ENCODE measurements at places on chromosomes 6 and 20.

DNA sequence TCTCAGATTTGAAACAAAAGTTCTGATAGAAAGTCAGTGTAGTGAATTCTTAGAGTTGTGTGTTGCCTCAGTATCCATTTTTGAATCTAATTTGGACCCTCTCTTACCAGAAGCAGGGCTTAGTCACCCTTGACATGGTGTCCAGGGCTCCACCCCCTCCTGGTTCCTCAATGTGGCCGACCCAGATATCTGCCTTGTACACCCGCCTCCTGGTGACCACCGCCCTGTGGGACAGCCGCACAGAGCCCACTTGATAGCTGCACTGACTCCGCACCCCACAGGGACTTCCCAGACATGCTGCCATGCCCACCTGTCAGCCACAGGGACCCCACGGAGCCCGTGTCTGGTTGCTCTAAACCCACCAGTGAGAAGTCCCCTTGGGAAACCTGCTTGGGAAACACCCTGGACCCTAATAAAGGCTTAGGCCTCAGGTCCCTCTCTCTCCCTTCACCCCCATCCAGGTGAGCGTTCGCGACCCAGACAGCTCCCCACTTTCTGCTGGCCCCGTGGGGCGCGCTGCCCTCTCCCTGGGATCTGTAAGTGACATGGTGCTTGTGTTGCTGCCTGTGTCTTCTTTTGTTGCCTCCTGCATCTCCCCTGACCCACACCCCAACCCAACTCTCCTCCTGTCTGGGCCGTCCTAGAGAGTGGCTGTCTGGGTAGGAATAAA is 47.2 kb upstream of the SYNDIG1 start:
- no peak for DNase-seq

DNA sequence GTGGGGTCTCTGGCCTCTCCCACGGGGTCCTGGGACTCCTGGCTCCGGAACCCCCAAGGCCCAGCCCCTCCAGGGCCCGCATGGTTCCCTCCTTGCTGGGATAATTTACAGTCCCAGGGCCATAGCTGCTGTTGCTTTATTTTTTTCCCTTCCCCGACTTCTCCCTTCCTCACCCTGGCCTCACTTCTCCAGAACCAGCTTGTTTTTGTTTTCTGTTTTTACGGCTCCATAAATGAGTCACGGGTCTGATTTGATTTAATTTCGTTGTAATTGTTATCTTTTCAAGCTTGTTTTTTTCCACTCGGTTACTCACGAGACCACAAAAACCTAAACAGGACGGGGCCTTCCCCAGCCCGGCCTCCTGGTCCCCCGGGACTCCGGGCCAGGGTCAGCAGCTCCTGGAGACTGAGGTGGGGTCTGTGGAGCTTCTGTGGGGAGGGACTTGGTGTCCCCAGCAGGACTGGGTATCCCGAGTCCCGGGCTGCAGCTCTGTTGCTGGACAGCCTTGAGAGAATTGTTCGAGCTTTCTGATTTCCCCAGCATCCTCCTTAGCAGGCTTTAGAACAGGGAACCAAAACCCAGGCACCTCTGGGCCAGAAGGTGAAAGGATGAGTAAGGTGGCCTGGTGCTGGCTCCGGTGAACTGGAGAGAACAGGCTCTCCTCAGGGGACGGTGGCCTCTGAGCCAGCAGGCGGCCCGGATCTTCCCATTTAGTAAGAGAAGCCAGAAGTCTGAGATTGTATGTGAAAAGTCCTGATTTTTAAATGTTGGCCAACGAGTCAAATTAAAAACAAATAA is 94.9 kb downstream of the CEBPB start:
- peak; percentile 27 for DNase-seq

DNA sequence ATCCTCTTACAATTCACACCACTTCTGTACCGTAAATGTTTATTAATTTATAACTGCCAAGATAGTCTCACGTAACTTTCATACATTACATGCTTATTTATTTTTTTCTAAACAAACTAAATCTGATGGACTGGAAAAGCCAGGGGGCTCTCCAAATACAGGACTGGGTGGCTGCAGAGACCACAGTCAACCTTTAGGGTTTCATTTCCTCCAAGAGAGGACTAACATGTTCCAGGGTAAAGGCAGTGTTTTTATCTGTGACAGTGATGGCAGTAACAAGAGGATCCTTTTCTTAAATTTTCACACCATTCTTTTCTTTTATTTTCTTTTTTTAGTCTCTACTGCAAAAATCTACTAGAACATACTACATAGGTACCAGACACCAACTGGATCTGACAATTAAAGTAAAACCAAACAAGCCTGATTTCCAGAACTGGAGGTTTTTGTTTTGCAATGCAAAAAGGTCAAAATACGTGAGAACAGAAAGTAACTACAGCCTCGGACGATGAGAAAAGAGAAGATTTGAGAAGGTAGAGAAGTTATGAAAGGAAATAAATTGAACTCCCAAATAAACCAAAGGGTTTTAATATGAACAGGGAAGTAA is 1.2 kb downstream of the LMBRD1 start:
- no peak for DNase-seq

DNA sequence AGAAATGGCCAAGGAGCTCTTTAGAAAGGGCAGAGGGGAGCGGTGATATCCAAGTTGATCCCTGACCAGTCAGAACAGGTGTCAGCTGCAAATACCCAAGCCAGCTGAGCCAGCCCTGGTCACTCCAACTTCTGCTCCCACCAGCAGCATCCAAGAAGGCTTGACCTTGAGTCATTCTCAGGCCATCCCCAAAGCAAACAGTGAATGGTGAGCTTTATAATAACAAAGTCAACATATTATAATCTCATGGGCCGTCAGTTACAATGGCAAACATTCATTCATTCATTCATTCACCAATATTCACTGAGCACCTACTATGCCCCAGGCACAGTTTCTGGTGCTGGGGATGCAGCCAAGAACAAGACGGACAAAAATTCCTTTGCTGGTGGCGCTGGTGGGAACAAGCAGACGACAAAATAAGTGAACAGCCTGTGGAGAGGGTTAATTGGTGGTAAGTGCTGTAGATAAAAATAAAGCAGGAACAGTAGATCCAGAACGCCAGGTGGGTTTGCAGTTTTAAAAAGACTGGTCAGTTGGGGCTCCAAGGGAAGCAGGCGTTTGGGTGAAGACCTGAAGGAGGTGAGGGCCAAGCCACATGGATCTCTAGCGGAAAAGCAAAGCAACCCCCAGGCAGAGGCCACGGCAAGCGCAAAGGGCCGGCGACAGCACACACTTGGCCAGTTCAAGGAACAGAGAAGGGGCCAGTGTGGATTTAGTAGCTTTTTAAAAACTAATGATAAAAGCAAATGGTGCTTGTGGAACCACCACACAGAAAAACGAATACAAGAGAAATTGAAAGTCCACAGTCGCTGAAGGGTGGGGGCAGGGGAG is 131.8 kb upstream of the PTPN1 start:
- DNase-seq, result no peak

GRCh38 chr6:165098165-165098564 is 211.2 kb downstream of the C6orf118 start:
- no peak for DNase-seq

DNA sequence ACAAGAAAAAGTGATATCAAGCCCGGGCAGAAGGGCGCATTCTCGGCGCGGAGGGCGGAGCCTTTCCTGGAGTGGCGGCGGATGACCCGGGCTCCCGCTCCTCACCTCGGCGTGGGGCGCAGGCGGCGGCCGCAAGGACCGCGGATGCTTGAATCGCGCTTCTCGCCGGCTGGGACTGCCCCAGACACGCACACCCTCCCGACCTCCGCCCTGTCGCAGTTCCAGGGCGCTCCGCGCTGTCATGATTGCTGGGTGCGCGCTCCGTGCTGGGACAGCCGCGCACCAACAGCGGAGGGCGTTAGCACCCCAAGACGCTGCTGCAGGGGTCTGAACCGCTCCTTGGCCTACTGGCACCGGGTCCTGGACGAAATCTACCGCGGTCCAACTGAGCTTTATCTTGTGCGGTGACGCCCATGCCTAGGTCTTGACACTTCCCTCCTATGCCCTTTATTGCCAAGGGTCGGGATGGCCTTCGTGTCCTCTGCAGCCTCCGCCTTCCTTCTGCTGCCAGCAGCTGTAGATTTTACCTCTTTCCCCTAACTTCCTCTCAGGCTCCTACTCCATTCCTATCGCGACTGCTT is 43.3 kb downstream of the IRAK1BP1 start:
- DNase-seq, result peak; percentile 37

DNA sequence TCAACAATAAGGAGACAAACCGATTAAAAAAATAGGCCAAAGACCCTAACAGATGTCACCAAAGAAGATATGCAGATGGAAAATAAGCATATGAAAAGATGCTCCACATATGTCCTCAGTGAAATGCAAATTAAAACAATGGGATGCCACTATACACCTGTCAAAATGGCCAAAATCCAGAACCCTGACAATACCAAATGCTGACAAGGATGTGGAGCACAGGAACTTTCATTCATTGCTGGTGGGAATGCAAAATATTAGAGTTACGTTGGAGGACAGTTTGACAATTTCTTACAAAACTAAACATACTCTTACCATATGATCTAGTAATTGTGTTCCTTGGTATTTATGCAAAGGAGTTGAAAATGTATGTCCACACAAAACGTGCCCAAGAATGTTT is 1.8 kb upstream of the ZNF184 start:
- DNase-seq, result no peak

DNA sequence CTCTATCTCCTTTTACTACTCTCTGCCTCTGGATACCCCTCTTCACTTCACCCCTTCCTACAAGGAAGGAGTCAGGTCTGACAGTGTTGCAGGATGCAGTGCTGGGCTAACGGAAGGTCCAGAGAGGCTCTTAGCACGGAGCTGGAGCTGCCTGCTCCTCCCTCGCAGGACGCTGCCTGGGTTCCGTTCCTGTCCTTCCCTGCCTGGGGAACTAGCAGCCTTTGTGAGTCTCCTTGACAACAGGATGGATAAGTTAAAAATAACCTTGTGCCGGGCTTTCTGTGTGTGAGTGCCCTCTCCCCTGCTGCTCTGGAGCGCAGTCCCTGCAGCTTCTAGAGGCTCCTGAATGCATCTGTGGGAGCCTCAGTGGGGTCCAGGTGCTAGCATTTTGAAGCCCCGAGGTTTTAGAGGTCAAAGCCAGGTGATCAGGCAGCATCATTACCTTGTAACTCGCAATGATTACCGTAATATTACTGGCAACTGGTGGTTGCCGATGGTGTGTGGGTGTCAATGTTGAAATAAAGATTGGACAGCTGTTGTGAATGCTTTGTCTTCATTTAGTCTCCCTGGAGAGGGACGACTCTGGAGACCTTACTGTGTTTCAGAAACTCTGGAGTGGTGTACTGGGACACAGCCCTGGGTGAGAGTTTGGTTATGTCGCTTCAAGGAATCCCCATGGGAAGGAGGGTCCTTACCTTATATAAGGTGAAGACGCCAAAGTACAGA is 44.4 kb downstream of the CDS2 start:
- no peak for DNase-seq

DNA sequence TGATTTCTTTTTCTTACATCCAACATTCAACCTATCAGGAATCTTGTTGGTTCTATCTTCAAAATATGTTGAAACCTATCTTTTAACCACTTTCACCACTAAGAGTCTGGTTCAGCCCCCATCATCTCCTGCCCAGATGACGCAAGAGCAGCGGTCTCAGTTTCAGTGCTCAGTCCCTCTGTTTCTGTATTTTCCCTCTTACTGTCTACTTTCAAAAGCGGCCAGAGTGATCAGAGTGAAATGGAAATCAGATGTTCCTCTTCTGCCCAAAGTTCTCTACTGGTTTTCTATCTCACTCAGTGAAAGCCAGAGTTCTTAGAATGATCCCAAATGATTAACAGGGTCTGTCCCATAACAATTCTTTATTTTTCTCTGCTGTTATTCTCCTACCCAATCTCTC is 147.9 kb upstream of the PDE7B start:
- peak; percentile 28 for DNase-seq

DNA sequence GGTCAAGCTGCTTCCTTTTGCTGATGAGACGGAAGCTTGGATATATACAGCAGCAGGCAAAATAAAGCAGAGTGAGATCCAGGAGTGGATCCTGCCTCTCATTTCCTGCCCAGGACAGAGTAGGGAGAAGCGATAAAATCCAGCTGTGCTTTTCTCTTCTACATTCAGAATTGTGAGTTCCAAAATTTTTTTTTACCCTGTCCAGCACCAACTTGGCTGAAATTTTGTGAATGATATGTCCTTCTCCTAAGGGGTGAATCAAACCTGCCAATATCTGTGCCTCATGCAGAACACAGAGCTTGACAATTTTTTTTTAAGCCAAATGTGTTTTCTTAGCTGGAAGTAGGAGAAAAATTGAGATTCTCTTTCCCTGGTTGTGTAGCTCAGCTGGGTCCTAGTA is 235.6 kb upstream of the CHD6 start:
- no peak for DNase-seq

DNA sequence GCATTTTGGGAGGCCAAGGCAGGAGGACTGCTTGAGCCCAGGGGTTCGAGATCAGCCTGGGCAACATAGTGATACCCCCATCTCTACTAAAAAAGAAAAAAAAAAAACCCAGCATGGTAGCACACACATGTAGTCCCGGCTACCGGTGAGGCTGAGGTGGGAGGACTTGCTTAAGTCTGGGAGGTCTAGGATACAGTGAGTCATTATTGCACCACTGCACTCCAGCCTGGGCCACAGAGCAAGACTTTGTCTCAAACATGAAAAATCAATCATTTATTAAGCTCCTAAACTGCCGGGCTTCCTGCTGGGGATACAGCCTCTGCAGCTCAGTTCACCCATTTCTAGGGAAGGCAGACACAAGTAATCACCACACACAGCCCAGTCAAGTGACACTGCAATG is 7.3 kb upstream of the USP45 start:
- no peak for DNase-seq

- DNase-seq, result no peak
Observed at GRCh38 chr20:3473944-3474343, 3.1 kb downstream of the ATRN start.

DNA sequence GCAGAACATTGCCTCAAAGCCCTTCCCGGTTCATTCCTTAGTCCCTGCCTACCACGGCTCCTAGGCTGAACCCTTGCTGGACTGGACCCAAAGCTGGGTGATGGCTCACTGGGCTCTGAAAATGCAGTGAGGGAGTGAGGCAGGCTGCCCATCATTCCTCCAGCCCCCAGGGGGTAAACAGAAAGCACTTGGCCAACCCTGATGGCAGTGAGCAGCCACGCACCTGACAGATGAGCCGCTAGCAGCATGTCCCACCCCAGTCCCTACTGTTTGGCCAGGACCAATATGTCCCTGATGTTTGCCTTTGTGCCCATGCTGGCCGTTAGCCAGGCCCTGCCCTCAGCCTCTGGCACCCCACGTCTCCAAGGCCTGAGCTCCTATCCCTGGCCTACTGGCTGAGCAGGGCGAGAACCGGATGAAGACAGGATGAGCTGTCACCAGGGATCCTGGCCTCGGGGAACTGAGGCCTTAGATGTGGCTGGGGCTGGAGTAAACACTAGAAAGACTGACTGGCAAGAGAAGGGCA is 19.4 kb upstream of the BAK1 start:
- DNase-seq, result no peak

GRCh38 chr6:32741031-32741960 is at the start of gene HLA-DQA2:
HLA-DQA2 (plus strand) TSS chr6:32741391; CDS start chr6:32741444, 53 bp downstream.
- DNase-seq, result no peak
